Neuronal stem cell (in vitro differentiated cells): ENCODE measurements at places on chromosomes 3 and 15.

GRCh38 chr3:49791571-49791970, 5.2 kb upstream of the IP6K1 start:
- H3K27ac ChIP-seq: no peak overlapping the region
- peaks cover 11% of the 10 kb centered on the region for H3K4me1 ChIP-seq
- DNase-seq: no peak
- H3K36me3 ChIP-seq: no peaks in the 10 kb centered on the region

DNA sequence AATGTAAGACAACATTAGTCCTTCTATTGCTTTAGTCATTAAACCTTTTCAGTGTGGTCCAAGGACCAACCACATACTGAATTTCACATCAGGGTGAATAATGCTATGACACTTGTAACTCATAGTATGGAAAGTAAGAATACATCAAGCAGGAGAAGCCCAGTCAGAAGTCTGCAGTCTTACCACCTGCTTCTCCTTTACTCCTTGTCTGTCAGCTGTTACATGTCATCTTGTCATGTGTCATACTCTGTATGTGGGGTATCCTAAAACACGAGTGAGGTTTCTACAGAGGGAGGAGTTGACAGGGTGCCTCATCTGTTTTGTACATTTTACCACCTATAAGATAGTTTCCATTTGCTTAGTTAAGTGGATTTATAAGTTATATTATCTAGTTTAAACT, 32.8 kb upstream of the EID1 start:
- DNase-seq: no peak
- no peak overlapping the region for H3K27ac ChIP-seq
- H3K36me3 ChIP-seq: no peaks in the 10 kb centered on the region

GRCh38 chr3:107404727-107405469, 27.7 kb downstream of the CCDC54 start:
- H3K27me3 ChIP-seq: no peaks in the 10 kb centered on the region
- no peaks in the 10 kb centered on the region for H3K36me3 ChIP-seq
- DNase-seq: no peak
- no peak overlapping the region for H3K27ac ChIP-seq

GRCh38 chr3:61761694-61762430, 200.5 kb downstream of the PTPRG start:
- no peaks in the 10 kb centered on the region for H3K36me3 ChIP-seq
- no peaks in the 10 kb centered on the region for H3K4me1 ChIP-seq
- no peaks in the 10 kb centered on the region for H3K27me3 ChIP-seq
- H3K4me3 ChIP-seq: no peak overlapping the region
- no peak for DNase-seq
- H3K27ac ChIP-seq: no peak overlapping the region

DNA sequence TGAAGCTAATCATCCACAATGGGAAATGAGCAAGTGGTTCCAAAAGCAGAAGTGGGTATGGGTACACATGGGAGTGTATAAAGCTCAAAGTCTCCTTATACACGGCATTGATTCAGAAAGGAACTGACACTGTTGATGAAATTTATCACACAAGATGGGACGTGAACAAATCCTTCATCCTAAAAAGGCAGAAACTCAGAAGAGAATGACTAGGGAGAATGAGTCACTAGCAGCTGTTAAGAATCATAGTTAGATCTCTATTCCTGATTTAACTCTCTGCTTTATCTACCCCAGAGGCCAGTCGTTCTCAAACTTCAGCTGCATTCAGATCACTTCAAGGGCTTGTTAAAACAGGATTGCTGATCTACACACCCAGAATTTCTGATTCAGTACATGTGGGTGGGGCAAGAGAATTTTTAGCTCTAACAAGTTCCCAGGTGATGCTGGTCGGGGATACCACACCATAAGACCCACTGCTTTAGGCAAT, 97.7 kb upstream of the PHLDB2 start:
- peaks cover 1% of the 10 kb centered on the region for H3K4me1 ChIP-seq
- no peak overlapping the region for H3K27ac ChIP-seq
- DNase-seq: no peak
- H3K36me3 ChIP-seq: no peaks in the 10 kb centered on the region

DNA sequence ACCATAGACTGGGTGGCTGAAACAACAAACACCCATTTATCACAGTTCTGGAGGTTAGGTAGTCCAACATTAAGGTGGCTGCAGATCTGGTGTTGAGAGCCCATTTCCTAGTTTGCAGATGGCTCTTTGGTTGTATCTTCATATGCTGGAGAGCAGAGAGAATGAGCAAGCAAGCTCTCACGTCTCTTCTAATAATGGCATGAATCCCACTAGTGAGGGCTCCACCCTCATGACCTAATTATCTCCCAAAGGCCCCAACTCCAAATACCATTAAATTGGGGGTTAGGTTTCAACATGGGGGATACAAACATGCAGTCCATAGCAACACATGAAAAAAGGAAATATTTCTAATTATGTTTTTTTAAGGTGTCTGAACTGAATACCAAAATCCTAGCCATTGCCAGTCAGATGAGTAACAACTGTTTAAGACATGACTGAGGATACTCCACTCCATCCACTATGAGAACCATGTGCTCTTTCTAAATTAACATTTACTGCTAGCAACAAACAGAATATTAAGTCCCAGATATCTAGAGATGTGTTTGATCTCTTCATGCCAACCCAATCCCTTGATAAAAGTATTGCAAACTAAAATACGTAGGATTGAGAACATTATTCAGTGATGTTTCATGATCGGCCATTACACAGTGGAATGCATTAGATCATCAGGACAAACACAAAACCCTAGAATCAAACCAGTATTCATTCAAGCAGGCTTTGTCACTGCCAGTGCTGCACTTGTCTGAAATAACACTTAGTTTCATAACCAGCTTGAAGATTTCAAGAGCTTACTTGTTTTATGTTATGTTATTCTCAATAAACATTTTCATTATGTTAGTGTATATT, 340.3 kb downstream of the SLC9A9 start:
- H3K4me1 ChIP-seq: no peaks in the 10 kb centered on the region
- H3K27me3 ChIP-seq: no peaks in the 10 kb centered on the region
- H3K36me3 ChIP-seq: no peaks in the 10 kb centered on the region
- DNase-seq: no peak
- no peak overlapping the region for H3K4me3 ChIP-seq
- no peak overlapping the region for H3K27ac ChIP-seq
